SK-N-MC (cell line): ENCODE measurements at places on chromosomes 16 and 17.
A peak's percentile ranks its signal among the peaks of the same experiment; 100 is the strongest.

DNA sequence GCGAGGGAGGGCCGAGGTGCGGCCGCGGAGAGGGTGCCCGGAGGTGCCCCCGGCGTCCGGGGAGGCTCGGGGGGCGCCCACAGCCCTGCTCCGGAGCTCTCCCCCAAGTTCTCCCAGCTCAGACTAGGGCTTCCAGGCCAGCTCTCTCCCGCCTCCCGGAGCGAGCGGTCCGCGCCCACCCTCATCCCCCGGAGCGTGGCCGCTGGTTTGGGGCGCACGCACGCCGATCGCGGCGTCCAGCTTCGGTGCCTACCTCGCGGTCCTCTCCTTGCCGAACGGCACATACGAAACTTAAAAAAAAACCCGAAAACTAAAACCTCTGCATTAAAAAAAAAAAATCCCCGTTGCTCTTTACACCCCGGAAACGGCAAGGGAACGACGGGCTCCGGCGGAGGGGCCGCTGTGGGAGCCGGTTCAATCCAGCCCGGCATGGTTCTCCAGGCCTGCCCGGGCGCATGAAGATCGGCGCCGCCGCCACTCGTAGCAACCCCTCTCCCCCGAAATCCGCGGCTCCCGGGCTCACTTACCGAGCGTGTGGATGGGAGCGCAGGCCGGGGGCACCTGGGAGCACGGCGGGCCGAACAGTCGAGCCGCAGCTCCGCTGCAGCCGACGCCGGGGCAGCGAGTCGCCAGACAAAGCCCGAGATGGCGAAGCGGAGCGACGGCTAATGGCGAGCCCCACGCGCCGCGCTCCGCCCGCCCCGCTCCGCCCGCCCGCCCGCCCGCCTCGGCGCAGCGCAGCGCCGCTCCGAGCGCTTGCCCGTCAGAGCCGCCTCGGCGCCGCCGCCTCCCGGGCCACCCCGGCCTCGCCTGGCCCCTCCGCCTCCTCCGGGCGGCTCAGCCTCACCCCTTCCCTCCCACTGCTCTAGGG lies 973 bp upstream of the UBTF start:
- DNase-seq: no peak

DNA sequence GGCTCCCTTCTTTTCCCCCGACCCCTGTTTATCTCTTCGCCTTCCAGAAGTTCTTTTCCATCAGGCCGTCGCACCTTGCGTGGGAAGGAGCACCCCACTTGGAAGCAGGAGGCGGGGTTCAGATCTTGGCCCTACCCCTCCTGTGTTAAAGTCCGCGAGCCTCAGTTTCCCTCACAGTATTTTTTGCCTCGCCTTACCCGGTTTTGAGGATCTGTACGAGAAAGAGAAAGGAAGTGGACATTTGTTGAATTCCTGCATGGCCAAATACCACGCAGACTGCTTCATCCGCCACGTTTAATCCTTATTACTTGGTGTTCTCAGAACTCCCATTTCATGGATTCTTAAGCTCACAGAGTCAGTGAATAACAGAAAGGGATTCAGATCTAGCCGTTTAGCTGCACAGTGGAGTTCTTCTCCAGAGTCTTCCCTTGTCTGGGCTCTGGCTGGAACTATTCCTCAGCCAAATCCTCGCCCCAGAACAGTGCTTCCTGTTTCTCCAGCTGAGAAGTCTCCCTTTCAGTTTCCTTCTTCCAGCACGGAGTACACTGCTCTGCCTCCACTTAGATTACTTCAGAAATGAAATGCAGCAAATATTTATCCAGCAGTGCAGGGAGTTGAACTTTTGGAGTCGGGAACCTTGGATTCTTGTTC lies 590 bp downstream of the TMEM219 start:
- no peak for DNase-seq

GRCh38 chr16:88878356-88878755 lies 11.9 kb upstream of the PABPN1L start:
- no peak for DNase-seq

GRCh38 chr17:79072544-79072943 lies 2.1 kb upstream of the ENGASE start:
- no peak for DNase-seq

DNA sequence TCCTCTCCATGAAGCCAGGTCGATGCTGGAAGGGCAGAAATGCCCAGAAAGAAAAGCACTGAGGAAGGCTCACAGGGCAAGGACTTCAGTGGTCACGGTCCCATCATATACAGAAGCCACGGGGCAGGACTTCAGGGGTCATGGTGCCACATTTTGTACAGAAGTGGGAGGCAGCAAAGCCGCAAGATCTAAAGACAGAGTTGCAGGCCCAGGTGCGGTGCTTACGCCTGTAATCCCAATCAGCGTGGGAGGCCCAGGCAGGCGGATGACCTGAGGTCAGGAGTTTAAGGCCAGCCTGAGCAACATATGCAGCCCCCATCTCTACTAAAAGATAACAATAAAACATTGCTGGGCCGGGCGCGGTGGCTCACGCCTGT lies 96.0 kb downstream of the NXN start:
- DNase-seq: no peak

DNA sequence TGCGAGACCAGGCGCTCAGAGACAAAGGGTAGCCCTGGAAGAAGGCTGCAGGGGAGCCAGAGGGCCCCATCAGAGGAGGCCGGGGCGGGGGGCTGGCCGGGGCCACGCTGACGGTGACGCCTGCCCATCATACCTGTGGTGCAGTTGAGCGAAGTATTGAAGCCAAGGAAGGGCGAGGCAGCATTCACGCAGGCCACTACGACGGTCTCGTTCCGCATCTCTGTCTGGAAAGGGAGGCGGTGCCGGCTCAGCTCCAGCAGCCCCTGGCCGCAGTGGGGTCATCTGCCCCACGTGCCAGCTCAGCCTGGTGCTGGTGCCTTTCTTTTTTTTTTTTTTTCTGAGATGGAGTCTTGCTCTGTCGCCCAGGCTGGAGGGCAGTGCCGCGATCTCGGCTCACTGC lies 4.9 kb upstream of the MRPL28 start:
- no peak for DNase-seq

GRCh38 chr16:57479205-57479975 lies 6.9 kb downstream of the DOK4 start:
- no peak for DNase-seq

- DNase-seq: no peak
Measured at GRCh38 chr16:58348986-58349385, 43.3 kb upstream of the GINS3 start.

GRCh38 chr17:52106638-52107261 lies 51.8 kb downstream of the CA10 start:
- DNase-seq: peak; percentile 5

DNA sequence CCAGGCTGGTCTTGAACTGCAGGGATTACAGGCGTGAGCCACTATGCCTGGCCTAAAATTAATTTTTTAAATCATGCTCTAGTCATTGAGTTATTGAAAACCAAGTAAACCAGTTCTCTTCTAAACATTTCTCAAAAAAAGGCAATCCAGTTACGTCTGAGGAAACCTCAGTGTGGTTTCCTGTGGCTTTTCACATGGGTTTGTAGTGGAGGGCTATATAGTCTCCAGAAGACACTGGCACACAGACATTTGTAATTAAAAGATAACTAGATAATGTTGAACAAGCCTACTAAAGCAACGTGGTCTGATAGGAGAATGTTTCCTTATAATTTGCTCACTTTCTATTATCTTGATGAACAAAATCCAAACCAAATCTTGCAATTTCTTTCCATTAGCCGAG lies 5.2 kb upstream of the TOB1 start:
- no peak for DNase-seq

DNA sequence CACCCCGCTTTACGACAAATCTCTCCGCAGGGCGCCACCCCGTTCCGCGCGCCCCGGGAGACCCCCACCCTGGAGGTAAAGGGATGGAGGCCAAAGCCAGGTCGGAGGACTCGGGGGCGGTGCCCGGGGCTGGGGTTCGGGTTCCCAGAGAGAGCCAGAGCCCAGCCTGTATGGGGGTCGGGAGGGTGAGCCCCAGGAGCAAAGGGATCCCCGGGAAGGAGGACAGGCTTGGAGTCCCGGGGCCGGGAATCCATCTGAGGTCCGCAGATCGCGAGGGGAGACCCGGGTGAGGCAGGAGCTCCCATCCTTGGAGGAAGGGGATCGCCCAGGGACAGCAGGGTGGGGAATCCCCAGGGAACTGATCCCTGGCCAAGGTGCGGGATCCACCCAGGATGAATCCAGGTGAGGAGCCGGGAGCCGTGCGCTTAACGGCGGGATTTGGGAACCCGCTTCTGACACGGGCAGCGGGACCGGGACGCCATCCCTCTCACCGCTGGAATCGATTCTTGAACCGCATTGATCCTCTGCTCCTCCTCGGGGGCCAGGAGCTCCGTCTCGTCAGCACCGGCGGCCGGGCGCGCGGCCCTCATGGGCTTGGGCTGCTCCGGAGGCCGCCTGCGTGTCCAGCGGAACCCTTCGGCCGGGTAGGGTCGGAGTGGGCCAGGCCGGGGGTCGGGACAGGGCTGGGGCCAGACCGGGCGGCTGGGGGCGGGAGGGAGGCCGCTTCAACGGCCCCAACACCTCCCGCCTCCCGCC lies at the start of gene MMD:
MMD (minus strand) TSS at position 657 of the 756 bp plus-strand sequence; CDS start at position 517, 140 bp downstream.
- no peak for DNase-seq

GRCh38 chr16:68668266-68668665 lies 23.2 kb downstream of the CDH3 start:
- no peak for DNase-seq

DNA sequence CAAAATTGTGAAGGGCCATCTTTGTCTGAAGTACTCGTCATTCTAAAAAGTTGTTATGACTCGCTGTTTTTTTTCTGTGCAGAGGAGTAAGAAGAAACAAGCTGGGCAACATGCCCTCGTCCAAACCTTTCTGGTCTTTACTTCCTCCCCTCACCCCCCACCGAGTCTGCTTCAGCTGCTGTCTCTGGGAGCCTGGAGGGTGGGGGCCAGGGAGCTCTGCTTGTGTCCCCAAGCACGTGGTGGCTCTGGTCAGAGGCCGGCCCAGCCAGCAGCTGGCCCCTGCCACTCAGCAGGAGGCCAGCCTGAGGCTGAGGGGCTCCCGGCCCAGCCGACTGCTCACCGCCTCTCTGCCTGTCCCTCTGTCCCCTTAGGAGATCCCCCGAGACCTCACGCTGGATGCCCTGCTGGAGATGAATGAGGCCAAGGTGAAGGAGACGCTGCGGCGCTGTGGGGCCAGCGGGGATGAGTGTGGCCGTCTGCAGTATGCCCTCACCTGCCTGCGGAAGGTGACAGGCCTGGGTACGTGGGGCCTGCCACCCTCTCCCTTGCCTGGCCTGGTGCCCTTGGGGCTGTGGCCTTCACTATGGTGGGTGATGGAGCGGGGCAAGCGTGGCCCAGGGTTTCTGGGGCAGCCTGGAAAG lies 53.7 kb upstream of the LGALS9 start:
- DNase-seq: no peak

DNA sequence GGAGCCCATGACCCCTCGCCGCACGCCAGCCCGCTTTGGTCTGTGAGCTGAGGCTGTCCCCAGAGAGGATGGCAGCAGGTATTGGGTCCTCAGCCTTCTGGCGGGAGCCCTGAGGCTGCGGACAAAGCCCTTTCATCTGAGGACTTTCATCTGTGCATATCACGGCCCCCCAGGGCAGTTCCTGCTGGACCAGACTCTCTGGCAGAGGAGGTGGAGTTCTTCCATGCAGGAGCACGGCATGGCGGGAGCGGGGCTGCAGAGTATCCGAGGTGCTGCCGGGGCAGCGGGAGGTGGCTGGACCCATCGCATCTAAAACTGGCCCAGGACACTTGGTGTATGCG lies 18.8 kb downstream of the DHX38 start:
- DNase-seq: no peak

DNA sequence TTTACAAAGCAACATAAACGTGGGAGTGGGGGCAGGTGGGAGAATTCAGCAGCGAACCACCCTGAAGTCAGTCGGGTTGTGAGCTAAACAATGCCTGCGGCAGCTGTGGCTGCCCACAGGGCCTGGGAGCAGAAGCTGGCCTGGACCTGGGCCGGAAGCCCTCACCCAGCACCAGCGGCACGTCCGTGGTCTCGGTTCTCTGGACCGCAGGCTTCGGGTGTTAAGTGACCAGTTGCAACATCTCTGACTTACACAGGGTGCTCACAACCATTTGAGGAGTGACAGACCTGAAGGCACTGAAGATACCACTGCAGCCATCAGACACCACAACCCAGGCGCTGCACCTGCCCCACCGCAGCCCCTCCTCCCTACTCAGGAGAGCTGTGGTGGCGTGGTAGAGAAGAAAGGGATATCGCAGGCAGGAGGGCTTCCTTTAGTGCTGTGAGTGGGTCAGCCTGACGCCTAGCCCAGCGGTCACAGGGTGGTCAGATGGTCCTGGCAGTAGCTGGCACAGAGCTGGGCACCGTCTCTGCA lies 33.8 kb downstream of the CBFA2T3 start:
- no peak for DNase-seq

GRCh38 chr16:69240331-69240730 lies 53.4 kb downstream of the SNTB2 start:
- DNase-seq: no peak

DNA sequence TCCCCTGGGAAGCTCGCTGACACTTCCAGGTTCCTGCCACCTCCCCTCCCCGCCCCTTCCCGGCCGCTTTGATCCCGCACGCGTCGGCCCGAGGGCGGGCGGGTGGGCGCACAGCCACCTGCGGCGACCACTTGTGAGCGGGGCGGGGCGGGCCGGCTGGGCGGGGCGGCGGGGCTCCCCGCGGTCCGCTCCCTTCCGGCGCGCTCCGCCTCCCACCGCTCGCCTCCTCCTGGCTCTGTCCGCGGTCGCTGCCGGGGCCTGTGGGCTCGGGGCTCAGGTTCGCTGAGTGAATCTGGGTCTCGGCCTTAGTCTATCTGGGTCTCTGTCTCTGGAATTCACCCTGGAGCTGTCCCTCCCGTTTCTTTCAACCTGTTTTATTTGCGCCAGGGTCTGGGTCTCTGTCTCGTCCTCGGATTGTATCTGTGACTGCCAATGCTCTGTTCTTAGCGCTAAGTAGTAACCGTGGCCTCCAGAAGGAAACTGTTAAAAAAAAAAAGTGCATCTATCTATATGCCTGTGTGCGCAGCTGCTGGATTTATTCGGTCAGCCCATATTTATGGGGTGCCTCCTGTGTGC lies 2.7 kb upstream of the HES7 start:
- DNase-seq: no peak

DNA sequence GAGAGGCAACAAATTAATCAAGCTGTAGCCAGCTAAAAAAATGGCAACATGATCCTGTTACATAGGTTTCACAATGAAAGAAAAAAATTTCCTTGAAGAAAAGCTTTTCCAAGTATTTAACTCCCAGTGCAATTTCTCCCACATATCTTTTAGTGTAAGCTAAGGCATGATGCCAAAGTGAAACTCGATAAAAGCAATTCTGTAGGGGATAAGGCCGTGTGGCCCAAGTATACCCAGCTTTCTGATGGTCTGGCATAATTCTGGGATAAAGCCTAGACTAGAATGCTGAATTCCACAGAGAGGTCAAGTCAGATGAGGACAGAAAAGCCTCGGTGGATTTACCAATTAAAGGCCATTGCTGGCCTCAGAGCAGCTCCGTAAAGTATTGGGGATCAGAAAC lies 36.2 kb downstream of the CTCF start:
- no peak for DNase-seq

DNA sequence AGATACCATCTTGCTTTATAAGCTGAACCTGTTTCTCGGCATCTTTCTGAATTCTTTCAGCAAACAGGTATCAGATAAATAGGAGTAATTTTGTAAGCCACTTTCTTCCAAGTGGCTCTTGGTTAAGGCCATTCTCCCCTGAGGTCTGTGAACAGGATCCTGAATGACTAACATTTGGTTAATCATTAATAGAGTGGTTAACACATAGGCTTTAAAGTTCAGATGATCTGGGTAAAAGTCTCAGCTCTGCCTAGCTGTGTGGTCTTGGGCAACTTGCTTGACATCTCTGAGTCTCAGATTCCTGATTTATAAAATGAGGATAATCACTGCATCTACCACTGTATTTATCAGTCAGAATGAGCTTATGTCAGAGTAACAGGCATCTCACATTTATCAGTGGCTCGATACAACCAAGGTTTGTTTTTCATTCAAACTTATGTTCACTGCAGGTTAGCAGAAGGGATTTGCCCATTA lies 44.4 kb upstream of the ANKFN1 start:
- DNase-seq: no peak
